ENCODE measurements at places on chromosomes 3 and 15. TPM values are rescaled to one million over a fixed set of nuclear protein-coding genes. Genes with fewer than 3 reads are reported as not detected.

The GUCA1C gene
- not detected for total RNA-seq

The BAHD1 gene
- 49.1 TPM for total RNA-seq

The GOLGA6L4 gene
- total RNA-seq: 3.5 TPM

The MKRN2OS gene
- total RNA-seq: not detected

The GOLGA6D gene
- total RNA-seq: 2.6 TPM

The CHP1 gene
- total RNA-seq: 91.2 TPM

The CACNA2D3 gene
- total RNA-seq: 4.0 TPM

The GCSAM gene
- total RNA-seq: not detected

The GRIP2 gene
- 12.0 TPM for total RNA-seq

The TPRA1 gene
- 20.3 TPM for total RNA-seq

The PFN2 gene
- total RNA-seq: 174 TPM

The TMEM158 gene
- total RNA-seq: 18.5 TPM

The BMF gene
- total RNA-seq: 36.9 TPM
